ENCODE measurements at places on chromosomes 4 and X.

GRCh38 chr4:82712561-82712960, 86.0 kb downstream of the SCD5 start:
- DNase-seq, result no peak

GRCh38 chr4:26558166-26558895, 25.6 kb upstream of the TBC1D19 start:
- DNase-seq, result no peak

DNA sequence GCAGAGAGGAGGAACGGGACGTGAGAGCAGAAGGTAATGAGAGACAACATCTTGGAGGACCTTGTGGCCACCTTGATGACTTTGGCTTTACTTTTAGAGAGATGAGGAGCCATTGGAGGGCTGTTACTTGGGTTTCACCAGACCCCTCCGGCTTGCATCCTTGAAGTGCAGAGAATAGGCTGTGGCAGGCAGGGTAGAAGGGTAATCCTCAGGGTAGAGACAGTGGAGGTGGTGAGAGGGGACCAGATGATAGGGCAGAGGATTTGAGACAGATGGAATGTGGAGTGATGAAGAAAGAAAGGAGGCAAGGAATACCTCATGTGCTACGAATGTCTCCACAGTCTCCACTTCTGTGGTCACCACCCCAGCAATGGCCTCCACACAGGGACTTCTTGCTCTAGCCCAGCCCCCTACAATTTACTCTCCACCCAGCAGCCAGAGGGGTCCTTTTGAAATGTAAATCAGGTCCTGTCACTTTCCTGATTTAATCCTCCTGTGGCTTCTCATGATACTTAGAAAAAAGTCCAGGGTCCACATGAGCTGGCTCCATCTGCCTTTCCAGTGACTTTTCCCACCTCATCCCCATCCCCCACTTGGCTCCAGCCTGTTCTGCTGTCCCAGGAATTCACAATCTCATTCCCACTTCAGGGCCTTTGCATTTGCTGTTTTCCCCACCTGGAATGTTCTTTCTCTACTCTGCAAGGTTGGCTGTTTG, 115.0 kb downstream of the PJA1 start:
- DNase-seq, result no peak

DNA sequence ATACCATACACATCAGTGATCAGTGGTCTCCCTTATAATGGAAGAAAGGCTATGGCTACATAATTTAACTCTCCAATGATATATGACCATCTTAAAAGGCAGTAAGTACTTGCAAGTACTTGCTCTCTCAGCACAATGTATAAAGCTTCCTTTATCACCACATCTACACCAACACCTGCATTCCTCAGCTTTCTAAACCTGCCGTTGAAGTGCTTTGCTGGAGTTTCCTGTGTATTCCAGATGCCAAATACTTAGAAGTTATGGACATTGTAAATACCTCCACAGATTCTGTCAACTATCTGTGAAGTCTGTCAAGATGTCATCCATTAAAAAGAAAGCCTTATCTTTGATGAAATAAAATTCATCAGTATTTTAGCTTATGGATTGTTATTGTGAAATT, 335.0 kb upstream of the GALNTL6 start:
- DNase-seq, result no peak

DNA sequence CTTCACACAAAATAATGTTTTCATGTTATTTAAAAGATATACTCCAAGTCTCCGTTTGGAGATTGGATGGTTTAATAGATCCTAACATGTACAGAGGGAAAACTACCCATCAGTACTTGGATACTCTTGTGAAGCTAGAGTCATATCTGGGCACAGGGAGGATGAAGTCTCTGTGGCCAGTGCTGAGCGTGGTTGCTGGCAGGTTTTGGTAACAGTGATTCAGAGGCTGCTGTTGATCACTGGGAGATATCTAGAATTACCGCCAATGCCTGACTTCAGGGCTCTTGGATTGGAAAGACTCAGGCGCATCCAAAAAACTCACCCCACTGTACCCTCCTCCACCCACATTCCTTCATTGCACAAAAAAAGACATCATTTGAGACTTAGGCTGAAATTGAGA, 107.2 kb upstream of the PGRMC2 start:
- no peak for DNase-seq

DNA sequence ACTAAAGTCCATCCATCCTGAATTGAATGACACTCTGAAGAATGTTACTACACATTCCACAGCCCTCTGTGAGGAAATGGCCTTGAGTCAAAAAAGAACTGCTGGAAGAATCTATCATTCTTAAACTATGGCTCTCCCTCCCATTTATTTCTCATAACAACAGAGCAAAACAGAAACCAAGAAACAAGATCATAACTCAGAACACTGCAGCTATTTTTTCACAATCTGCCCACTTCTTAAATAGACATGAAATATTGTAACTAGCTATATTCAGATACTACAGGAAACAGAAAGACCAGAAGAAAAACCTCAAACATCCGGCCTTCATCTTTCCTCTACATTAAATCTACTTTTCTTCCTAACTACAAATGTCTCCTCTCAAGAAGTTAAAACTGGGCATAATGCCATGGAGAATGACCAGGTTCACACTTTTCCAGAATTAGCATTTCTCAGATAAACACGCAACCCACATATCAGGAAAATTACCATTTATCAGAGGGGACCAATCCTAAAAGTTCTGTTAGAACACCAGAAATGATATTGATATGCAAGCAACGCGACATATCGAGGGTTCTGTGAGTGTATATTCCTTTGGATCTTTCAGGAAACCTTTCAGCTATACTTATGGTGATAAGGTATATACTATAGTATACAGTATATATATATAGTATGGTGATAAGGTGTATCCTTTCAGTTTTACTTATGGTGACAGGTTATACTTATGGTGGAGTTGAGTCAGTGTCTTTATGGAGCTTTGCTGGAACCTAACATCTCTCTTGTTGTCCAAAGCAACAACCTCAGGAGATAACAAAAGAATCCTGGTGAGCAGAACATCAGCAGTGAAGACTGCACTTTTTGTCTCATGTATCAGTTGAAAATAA, 60.4 kb upstream of the IRF2 start:
- DNase-seq, result peak; percentile 20

DNA sequence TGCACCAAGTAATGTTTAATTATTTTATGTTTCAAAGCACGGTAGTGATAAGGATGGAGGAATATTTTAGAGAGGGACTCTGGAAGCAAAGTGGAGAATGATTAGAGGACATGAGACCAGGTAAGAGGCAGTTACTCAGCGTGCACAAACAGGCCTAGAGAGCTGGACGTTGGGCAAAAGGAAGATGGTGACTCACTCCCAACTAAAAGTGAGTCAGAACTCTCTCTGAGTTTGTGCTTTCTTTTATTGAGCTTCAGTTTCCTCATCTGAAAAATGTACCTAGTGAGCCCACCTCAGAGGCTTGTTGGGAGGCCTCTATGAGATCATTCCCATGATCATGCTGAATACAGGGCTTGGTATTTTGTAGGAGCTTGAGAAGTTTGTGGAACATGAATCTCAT, 1.6 kb upstream of the ZC4H2 start:
- no peak for DNase-seq

DNA sequence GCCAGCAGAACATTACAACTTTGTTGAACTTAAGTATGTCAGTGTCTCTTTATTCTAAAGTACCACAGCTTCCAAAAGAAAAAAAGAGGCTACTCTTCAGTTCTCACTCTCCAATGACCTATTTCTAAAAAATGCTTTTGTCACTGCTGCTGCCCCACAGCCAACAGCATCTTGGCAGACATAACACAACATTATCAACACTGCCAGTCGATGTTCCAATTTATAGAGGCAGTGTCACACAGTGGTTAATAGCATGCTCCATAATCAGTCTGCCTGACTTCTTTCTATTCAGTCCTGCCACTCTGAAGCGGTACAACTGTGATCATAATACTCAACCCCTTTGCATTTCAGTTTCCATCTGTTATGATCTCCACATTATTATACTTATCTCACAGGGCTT, 69.2 kb downstream of the PLS3 start:
- no peak for DNase-seq

DNA sequence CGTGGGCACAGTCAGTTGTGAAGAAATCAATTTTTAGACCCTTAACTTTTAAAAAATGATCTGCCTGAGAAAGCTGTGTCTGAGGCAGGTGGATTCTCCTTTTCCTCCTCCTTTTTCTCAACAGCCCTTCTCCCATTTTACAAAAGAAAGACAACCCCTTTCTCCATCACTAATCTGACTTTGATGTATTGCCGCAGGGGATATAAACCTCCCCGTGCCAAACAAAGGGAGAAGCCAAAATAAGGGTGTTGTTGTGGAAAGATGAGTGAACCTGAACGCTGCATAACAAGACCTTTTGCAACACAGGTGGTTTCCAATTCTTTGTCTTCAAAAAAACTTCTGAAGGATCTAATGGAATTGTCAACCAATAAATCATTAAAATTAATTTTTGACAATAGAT, 8.4 kb upstream of the FHL1 start:
- DNase-seq, result no peak

- no peak for DNase-seq
These were observed 71.0 kb downstream of the IRF2 start for GRCh38 chr4:184403384-184403781.

GRCh38 chrX:7606039-7606652, 236.8 kb upstream of the VCX start:
- no peak for DNase-seq

GRCh38 chr4:11342401-11342800, 86.3 kb downstream of the HS3ST1 start:
- no peak for DNase-seq

GRCh38 chrX:112768563-112768962, 72.1 kb downstream of the AMOT start:
- DNase-seq, result no peak

GRCh38 chr4:118774989-118775388, 60.9 kb downstream of the SEC24D start:
- no peak for DNase-seq

DNA sequence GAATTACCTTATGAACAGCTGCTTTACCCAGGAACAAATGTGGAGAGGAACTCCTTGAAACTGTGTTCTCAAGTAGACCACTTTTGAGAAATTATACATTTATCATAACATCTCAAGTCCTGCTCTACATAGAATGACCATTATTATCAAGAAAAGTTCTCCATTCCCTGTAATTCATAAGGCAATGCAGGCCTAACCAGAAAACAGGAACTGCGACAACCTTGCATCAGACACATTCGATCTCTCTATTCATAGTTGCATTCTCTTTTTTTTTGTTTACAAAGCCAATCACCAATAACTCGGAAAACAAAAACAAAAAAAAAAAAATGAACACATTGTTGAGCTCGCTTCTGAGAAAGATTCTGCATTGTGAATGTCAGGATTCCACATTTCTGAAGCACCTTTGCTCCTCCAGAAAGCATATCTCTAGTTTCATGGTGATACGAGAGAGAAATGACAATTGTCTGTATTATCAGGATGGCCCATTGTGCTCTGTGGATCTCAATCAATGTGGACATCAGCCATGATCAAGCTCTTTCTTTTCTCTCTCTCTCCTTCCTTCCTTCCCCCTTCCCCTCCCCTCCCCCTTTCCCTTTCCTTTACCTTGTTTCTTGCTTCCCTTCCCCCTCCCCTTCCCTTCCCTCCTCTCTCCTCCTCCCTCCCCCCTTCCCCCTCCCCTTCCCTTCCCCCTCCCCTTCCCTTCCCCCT, 32.4 kb upstream of the CD99 start:
- no peak for DNase-seq

- no peak for DNase-seq
These were observed 50.8 kb upstream of the STIM2 start for GRCh38 chr4:26809811-26810210.

DNA sequence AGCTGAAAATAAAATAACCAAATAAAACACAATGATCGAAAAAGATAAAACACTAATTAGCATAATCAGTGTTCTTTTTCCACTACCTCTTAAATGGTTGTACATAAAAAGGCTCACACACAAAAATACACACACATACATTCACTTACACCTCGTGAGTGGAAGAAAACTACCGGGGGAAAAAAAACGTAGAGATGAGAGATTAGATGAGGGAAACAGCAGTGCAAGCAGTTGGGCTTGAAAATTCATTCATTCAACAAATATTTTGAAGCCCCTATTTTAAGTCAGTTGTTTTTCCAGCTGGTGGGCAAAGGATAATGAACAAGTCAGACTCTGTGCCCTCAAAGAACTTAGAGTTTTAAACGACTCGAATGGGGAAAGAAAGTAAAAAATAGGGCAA, 1.0 kb downstream of the TBCK start:
- no peak for DNase-seq

All from stimulated activated naive CD8-positive, alpha-beta T cell treated with anti-CD3 and anti-CD28 coated beads, Interleukin-15, amount 100 ng/mL, for 72 hours (primary cell).